CD4-positive, alpha-beta T cell (primary cell): ENCODE measurements at places on chromosomes 12 and 14. TPM values are rescaled to one million over a fixed set of nuclear protein-coding genes. Genes with fewer than 3 reads are reported as not detected.
A peak's percentile ranks its signal among the peaks of the same experiment; 100 is the strongest.

The HOMEZ gene
- 2.0 TPM for total RNA-seq

The DPF3 gene
- 0.27 TPM for total RNA-seq

The GPR135 gene
- total RNA-seq, result 0.81 TPM

- DNase-seq, result no peak
- H3K27me3 ChIP-seq, result no peaks in the 10 kb centered on the region
- peaks cover 54% of the 10 kb centered on the region for H3K4me1 ChIP-seq
- no peak overlapping the region for H3K27ac ChIP-seq
Observed at GRCh38 chr14:94062344-94062940, 18.6 kb downstream of the DDX24 start.

- no peaks in the 10 kb centered on the region for H3K36me3 ChIP-seq
- no peak for DNase-seq
- H3K4me1 ChIP-seq, result no peaks in the 10 kb centered on the region
- no peak overlapping the region for H3K27ac ChIP-seq
Observed at GRCh38 chr12:76226397-76226796, 121.8 kb downstream of the BBS10 start.

- H3K27ac ChIP-seq, result peak overlapping the region; percentile 97
- H3K4me1 ChIP-seq, result peaks cover 44% of the 10 kb centered on the region
- DNase-seq, result peak; percentile 83
Observed at GRCh38 chr12:91877022-91877421, 268.6 kb downstream of the BTG1 start.

- no peak overlapping the region for H3K4me3 ChIP-seq
- no peak for DNase-seq
- H3K27ac ChIP-seq, result no peak overlapping the region
- H3K27me3 ChIP-seq, result no peaks in the 10 kb centered on the region
- no peaks in the 10 kb centered on the region for H3K36me3 ChIP-seq
- H3K4me1 ChIP-seq, result no peaks in the 10 kb centered on the region
Observed at GRCh38 chr12:62922539-62922938, 12.4 kb downstream of the PPM1H start.

- no peak overlapping the region for H3K27ac ChIP-seq
- no peaks in the 10 kb centered on the region for H3K4me1 ChIP-seq
- H3K4me3 ChIP-seq, result no peak overlapping the region
- H3K27me3 ChIP-seq, result no peaks in the 10 kb centered on the region
Observed at GRCh38 chr14:74459976-74460375, 33.1 kb downstream of the NPC2 start.

DNA sequence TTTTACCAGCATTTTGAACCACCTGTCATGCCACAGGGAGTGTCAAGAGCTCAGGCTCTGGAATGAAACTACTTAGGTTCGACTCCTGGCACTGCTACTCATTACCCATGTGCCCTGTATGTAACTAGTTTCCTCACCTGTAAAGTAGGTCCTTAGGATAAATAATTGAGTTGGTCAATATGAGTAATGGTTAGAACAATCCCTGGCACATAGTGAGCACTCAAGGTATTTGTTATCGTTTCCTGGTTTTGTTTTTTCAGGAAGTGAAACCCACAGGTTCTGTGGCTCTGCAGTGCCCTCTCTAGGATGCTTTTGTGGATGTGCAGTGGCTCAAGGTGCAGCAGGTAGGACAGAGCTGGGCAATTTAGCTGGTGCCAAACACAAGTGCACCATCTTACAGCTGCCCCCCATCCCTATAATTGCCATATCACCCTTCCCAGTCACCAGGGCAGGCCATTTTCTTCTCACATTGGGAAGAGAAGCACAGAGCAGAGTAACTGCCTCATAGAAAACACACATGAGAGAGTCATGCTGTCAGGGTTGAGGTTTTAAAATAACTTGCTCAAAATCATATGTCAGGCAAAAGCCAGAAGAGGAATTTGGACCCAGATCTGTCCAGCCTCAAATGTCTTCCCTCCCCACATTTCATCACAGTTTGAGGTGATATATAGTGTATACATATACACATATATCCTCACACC lies 297.5 kb downstream of the RPAP3 start:
- DNase-seq, result peak; percentile 43
- H3K4me1 ChIP-seq, result peaks cover 36% of the 10 kb centered on the region
- no peak overlapping the region for H3K27ac ChIP-seq
- H3K36me3 ChIP-seq, result no peaks in the 10 kb centered on the region

- H3K27ac ChIP-seq, result peak within 1 kb of the TSS; percentile 79
- peaks cover 29% of the 10 kb centered on the region for H3K4me1 ChIP-seq
- H3K36me3 ChIP-seq, result peaks cover 9% of the 10 kb centered on the region
- DNase-seq, result peak; percentile 95
Observed at GRCh38 chr12:57771873-57772428, at the start of gene METTL1. METTL1 (minus strand) TSS chr12:57772105; CDS start chr12:57772083, 22 bp downstream.

DNA sequence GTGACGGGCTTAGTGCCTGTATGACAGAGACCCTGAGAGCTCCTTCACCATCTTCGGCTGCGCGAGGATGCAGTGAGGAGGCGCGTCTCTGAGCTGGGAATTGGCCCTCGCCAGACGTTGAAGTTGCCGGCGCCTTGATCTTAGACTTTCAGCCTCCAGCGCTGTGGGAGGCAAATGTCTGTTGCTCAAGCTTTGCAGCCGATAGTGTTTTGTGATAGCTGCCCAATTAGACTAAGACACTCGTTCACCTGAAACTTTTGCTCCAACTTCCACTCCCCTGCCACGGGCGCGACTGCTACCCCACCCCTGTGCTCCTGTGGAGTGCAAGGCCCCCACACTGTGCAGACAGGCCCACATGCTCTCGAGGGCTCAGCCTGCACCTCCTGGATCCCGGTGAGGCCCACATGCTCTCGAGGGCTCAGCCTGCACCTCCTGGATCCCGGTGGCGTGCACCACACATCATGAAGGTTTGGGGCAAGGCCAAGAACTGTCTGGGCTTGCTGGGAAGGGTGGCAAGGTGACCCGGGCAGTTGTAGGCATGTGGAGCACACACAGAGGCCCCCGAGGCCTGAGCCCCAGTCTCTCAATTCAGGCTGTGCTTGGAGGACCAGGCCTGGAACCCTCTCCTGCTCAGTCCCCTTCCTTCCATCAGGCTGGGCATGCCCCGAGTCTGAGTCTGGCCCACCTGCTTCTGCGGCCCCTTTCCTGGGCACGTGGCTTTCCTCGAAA lies 324.6 kb downstream of the TMEM121 start:
- H3K4me1 ChIP-seq, result peaks cover 14% of the 10 kb centered on the region
- H3K4me3 ChIP-seq, result no peak overlapping the region
- H3K27ac ChIP-seq, result no peak overlapping the region
- no peaks in the 10 kb centered on the region for H3K36me3 ChIP-seq
- DNase-seq, result no peak

DNA sequence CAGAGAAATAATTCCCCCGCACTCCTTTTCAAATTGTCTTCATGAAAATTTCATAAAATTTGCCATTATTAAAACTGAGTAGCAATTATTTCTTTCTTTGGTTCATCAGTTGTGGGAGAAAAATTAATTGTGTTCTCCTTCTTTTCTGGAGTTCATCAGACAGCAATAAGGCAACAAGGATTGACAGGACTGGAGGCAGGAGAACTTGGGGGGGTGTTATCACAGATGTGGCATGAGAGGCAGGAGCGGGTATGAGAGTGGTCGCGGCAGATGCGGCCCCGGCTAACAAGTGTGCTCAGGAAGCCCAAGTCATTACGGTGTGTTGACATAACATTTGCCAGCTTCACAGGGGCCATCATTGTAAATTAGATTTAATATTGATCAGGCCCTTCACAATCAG lies 306.6 kb upstream of the TMPO start:
- no peak for DNase-seq
- no peaks in the 10 kb centered on the region for H3K36me3 ChIP-seq
- no peak overlapping the region for H3K27ac ChIP-seq
- no peak overlapping the region for H3K4me3 ChIP-seq

DNA sequence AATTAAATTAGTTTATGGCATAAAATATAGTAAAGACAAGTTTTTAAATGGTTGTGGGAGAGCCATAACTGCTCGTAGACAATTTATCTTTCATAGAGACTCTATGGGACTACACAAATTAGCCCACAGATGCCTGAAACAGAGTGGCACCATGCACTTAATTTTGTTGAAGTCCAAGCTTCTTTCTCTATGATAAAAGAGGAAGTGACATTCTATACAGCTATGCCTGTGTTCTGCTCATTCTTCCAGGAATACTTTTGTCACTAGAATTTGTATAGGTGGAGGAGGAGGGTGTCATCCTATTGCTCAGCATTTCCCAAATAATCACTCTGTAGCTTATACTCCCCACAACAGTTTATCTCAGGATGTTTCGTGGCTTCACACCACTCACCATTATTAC lies 43.7 kb upstream of the KICS2 start:
- DNase-seq, result no peak
- H3K27ac ChIP-seq, result no peak overlapping the region
- no peaks in the 10 kb centered on the region for H3K27me3 ChIP-seq

- H3K4me1 ChIP-seq, result no peaks in the 10 kb centered on the region
- no peak overlapping the region for H3K27ac ChIP-seq
- no peak overlapping the region for H3K4me3 ChIP-seq
Observed at GRCh38 chr12:2507814-2508213, 287.0 kb upstream of the FKBP4 start.
